Natural killer cell (primary cell): ENCODE measurements at places on chromosomes 6 and 20. TPM values are rescaled to one million over a fixed set of nuclear protein-coding genes. Genes with fewer than 3 reads are reported as not detected.

Gene COL12A1
- total RNA-seq = 0.25 TPM

Gene PSMG4
- 8.3 TPM for total RNA-seq

Gene RSPH4A
- total RNA-seq = 0.95 TPM

Gene MOG
- not detected for total RNA-seq

Gene COX4I2
- total RNA-seq = not detected

Gene MUC21
- total RNA-seq = not detected

Gene DCBLD1
- 8.4 TPM for total RNA-seq

Gene SLC44A4
- total RNA-seq = 0.48 TPM

Gene FAM83C
- not detected for total RNA-seq

Gene EYS
- not detected for total RNA-seq

Gene BLTP3A
- total RNA-seq = 17.1 TPM

DNA sequence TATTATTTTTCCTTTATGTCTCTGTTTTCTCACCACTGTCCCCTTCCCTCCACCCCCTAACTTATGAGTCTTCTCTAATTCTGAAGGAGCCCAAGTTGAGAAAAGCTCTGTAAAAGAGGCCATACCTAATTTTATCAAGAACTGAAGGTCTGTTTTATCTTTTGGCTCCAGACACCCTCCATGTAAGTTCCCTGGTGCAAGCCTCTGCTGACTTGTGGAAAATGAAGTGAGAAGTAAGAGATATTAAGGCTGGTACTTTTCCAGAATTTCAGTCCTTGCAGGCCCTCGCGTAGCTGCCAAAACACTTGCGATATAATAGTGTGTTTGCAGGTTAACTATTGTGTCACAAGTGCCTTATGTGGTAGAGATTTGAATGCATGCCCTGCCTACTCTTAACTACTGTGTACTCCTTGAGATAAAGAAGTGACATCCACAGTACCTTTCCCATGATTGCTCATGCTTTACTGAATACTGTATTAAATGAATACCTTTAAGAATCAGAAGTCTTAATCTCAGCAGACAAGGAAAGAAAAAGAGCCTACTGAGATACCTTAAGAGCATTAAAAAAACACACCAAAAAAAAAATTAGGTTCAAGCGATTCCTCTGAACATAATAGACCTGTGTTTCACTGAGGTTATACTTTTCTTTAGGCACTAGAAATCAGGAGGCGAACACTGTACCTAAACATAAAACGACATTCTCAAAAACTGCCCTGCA lies 143.6 kb upstream of the ZNF184 start:
- DNase-seq = no peak
- H3K27me3 ChIP-seq = peaks cover 24% of the 10 kb centered on the region
- no peak overlapping the region for H3K27ac ChIP-seq
- H3K4me3 ChIP-seq = no peak overlapping the region
- no peaks in the 10 kb centered on the region for H3K4me1 ChIP-seq

- H3K27ac ChIP-seq = no peak overlapping the region
- no peaks in the 10 kb centered on the region for H3K27me3 ChIP-seq
- H3K4me3 ChIP-seq = no peak overlapping the region
- H3K4me1 ChIP-seq = no peaks in the 10 kb centered on the region
Measured at GRCh38 chr6:88251301-88251700, 85.2 kb upstream of the CNR1 start.

DNA sequence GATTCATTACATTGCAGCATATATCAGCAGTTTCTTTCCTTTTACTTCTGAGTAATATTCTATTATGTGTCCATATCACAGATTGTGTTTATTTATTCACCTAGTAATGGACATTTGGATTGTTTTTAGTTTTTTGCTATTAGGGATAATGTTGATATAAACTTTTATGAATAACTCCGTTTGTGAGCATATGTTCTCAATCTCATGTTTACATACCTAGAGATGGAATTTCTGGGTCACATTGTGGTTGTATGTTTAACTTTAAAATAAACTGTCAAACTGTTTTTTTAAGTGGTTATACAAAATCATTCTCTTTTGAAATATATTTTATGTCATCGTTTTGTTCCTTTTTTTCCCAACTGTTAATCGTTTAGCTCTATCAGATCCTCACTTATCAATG lies 311.6 kb downstream of the MMUT start:
- no peaks in the 10 kb centered on the region for H3K36me3 ChIP-seq
- no peak overlapping the region for H3K27ac ChIP-seq
- H3K4me3 ChIP-seq = no peak overlapping the region

- peaks cover 6% of the 10 kb centered on the region for H3K4me1 ChIP-seq
- H3K27me3 ChIP-seq = no peaks in the 10 kb centered on the region
- H3K27ac ChIP-seq = no peak overlapping the region
- H3K4me3 ChIP-seq = no peak overlapping the region
- no peaks in the 10 kb centered on the region for H3K36me3 ChIP-seq
Measured at GRCh38 chr20:58213121-58213520, 15.3 kb downstream of the ANKRD60 start.

DNA sequence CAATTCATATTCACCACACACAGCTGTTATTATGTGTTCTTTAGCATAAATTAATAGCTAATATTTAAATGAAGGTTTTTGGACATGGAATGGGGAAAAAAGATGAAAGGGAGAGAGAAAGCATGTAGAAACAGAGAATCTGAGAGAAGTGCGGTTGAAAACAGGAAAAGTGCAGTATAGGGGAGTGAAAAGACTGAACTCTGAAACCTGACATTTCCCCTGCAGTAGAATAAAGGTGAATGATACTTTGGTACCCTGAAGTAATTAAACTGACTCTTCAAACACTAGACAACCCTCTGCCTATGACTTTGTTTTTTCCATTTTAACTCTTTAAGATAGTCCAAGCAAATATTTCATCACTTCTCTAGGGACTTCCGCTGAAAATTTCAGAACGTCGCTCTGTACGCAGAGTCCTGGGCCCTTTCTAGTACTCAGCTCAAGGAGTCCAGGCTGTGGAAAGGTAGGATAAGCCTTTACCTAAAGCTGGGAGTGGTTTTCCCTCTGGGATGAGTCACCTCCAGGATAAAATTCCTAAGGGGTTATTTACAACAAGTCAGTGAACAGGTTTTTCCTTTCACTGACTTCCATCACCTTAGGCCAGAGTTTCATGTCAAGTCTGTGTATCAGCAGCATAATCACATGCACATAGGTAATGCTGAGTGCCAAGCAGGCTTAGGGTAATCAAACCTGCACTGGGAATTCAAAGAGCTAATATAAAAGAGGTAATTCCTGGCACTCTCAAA lies 614.5 kb downstream of the PKHD1 start:
- no peaks in the 10 kb centered on the region for H3K36me3 ChIP-seq
- H3K27me3 ChIP-seq = no peaks in the 10 kb centered on the region
- no peak for DNase-seq
- no peaks in the 10 kb centered on the region for H3K4me1 ChIP-seq

GRCh38 chr6:111605100-111605751 lies 452 bp downstream of the TRAF3IP2 start:
- no peaks in the 10 kb centered on the region for H3K36me3 ChIP-seq
- DNase-seq = no peak
- H3K4me3 ChIP-seq = peak overlapping the region; percentile 48

GRCh38 chr20:56925082-56925830 lies 296.1 kb downstream of the TFAP2C start:
- H3K27ac ChIP-seq = no peak overlapping the region
- H3K27me3 ChIP-seq = peaks cover 26% of the 10 kb centered on the region
- no peak overlapping the region for H3K4me3 ChIP-seq
- no peaks in the 10 kb centered on the region for H3K4me1 ChIP-seq
- no peak for DNase-seq

DNA sequence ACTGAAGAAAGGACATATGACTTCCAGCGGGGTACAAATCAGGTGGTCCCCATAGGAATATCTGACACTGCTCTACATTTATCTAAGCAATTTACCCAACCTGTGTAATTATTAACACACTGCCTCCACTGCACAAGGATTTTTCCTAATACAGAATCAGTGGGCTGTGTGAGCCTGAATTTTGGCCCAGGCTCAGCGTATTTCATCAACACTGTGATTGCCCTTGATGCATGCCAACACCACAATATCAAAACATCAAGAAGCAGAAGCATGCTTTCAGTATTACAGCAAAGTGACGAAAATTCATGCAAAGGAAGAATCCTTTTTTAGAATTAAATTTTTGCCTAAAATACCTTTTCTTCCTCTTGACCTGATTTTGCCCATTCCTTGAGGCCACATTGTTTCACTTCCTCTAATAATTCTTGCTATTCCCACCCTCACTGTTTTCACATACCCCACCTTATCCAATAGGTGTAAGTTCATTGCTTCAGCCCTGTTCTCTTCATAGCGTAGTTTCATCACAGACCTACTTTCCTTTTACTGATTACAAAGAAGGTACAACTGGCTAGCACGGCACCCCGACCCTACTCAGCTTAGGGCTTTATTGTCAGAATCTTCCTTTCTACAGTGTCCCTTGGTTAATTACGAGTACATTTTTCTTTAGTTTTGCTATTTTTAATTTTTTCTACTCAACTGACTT lies 83.7 kb upstream of the PTCHD4 start:
- no peak overlapping the region for H3K27ac ChIP-seq
- H3K36me3 ChIP-seq = no peaks in the 10 kb centered on the region
- H3K27me3 ChIP-seq = no peaks in the 10 kb centered on the region
- no peak for DNase-seq
- no peak overlapping the region for H3K4me3 ChIP-seq

DNA sequence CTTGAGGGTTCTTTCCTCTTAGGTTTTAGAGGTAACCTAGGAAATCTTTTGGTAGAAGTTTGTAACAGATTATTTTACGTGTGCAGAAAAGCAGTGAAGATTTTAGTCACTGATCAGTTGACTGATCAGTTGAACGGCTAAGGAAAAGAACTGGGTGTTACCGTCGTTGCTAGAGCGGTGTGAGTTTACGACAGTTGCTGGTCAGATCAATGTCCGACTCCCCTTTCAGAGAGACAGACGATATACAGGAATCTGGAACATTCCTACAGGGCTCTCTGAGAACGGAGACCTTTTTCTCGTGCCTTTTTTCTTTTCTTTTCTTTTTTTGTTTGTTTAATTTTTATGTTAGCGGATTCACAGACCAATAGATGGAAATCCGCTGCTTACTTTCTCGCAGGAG lies 132.1 kb upstream of the ZNF184 start:
- H3K36me3 ChIP-seq = no peaks in the 10 kb centered on the region
- peaks cover 41% of the 10 kb centered on the region for H3K27me3 ChIP-seq
- no peak overlapping the region for H3K27ac ChIP-seq
- H3K4me3 ChIP-seq = no peak overlapping the region

- H3K27ac ChIP-seq = no peak overlapping the region
- no peak overlapping the region for H3K4me3 ChIP-seq
- H3K4me1 ChIP-seq = no peaks in the 10 kb centered on the region
- no peak for DNase-seq
- no peaks in the 10 kb centered on the region for H3K36me3 ChIP-seq
Measured at GRCh38 chr20:50967586-50967985, 9.0 kb downstream of the MOCS3 start.

- H3K4me3 ChIP-seq = no peak overlapping the region
- H3K36me3 ChIP-seq = no peaks in the 10 kb centered on the region
- H3K27me3 ChIP-seq = peaks cover 5% of the 10 kb centered on the region
Measured at GRCh38 chr6:27059621-27060425, 187.7 kb upstream of the PRSS16 start.

DNA sequence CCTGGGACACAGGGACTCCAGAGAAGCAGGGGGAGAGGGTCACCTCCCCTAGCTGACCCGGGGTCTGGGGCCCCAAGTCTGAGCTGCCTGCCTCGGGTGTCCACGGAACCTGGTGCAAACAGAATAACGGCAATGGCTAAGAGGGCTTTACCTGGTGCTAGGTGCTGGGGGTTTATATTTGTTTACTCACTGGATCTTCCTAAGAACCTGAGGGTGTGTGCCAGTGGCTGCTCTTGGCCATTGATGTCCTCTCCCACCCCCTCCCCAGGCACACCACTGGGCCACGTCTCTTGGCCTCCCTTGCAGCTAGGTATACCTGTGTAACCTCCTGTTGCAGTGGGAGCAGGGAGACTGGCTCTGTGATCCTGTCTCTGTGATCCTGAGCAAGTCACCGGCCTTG lies 157.9 kb upstream of the MLN start:
- H3K27me3 ChIP-seq = peaks cover 3% of the 10 kb centered on the region
- no peak overlapping the region for H3K27ac ChIP-seq
- H3K36me3 ChIP-seq = no peaks in the 10 kb centered on the region
- DNase-seq = no peak

- no peaks in the 10 kb centered on the region for H3K27me3 ChIP-seq
- H3K4me1 ChIP-seq = no peaks in the 10 kb centered on the region
- H3K36me3 ChIP-seq = no peaks in the 10 kb centered on the region
- no peak for DNase-seq
- H3K27ac ChIP-seq = no peak overlapping the region
- H3K4me3 ChIP-seq = no peak overlapping the region
Measured at GRCh38 chr6:150848400-150848799, 17.1 kb upstream of the MTHFD1L start.

DNA sequence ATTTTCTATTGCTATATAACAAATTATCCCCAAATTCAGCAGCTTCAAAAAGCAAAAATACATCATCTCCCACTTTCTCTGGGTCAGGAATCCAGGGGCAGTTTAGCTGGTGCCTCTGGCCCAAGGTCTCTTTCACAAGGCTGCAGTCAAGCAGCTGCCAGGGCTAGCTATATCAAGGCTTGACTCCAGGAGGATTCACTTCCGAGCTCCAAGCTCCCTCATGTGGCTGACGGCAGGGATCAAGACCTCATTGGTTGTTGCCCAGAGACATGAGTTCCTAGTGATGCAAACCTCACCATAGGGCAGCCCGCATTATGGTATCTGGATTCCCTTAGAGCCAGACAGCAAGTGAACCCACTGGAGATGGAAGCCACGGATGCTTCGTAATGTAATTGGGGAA lies 1.3 kb upstream of the VNN1 start:
- no peaks in the 10 kb centered on the region for H3K27me3 ChIP-seq
- DNase-seq = no peak
- no peaks in the 10 kb centered on the region for H3K36me3 ChIP-seq
- no peak overlapping the region for H3K27ac ChIP-seq

- H3K27ac ChIP-seq = no peak overlapping the region
- H3K27me3 ChIP-seq = no peaks in the 10 kb centered on the region
- H3K4me1 ChIP-seq = no peaks in the 10 kb centered on the region
- no peaks in the 10 kb centered on the region for H3K36me3 ChIP-seq
Measured at GRCh38 chr20:9035126-9035525, 33.8 kb upstream of the PLCB4 start.

GRCh38 chr20:20450521-20450920 lies 82.6 kb downstream of the INSM1 start:
- H3K4me3 ChIP-seq = no peak overlapping the region
- no peaks in the 10 kb centered on the region for H3K36me3 ChIP-seq
- no peaks in the 10 kb centered on the region for H3K27me3 ChIP-seq
- H3K27ac ChIP-seq = no peak overlapping the region
- DNase-seq = no peak

DNA sequence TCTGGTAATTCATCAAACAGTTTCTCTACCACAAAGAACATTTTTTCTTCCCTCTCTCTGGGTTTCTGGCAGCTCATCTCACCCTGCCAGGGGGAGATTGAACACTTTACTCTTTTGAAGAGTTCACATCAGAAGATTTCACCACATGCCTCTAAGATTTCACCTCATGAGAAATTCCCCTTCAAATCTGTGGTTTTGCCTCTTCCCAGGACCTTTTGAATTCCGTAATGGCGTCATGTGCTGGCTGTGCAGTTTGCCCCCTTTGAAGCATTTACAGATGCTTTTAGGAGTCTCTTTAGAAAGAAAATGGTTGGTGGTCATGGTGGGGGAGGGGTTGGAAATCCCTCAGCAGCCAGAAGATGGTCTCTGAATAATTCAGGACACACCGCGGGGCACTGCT lies 486.1 kb downstream of the QKI start:
- H3K27ac ChIP-seq = no peak overlapping the region

- no peak overlapping the region for H3K4me3 ChIP-seq
- no peaks in the 10 kb centered on the region for H3K27me3 ChIP-seq
- no peak for DNase-seq
- H3K36me3 ChIP-seq = no peaks in the 10 kb centered on the region
Measured at GRCh38 chr20:16301986-16302385, 271.3 kb downstream of the KIF16B start.
